Right lobe of liver (tissue), 6 donors: ENCODE measurements at places on chromosomes 2 and 18. TPM values are rescaled to one million over a fixed set of nuclear protein-coding genes. Genes with fewer than 3 reads are reported as not detected.

ETAA1 gene
- total RNA-seq = 7.1 TPM

RTP5 gene
- not detected for total RNA-seq

- DNase-seq = no peak
These were observed 3.1 kb downstream of the ADAM17 start for GRCh38 chr2:9552219-9553178.

- DNase-seq = peak; percentile 65
These were observed 71.7 kb downstream of the PTRHD1 start for GRCh38 chr2:24721470-24721869.

NMUR1 gene
- total RNA-seq = 0.34 TPM

GRCh38 chr2:74821177-74822126, 12.5 kb upstream of the HK2 start:
- DNase-seq = no peak

DNA sequence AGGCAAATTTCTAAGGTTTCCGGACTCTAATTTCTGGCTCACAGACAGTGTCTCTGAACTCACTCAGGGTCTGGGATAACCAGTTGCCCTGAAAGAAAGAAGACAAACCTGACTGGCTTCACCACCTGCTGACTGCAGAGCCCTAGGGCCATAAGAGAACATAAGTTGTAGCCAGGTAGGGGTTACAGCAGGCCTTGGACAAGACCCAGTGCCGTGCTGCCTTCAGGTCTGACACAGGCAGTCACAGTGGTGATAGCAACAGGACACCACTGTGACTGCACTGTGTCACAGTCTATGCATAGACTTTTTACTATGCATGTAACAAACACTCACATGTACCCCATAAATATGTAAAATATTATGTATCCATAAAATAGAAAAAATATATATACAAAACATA, 508.5 kb downstream of the PID1 start:
- no peak for DNase-seq

GRCh38 chr2:20164061-20164733, 60.7 kb downstream of the SDC1 start:
- no peak for DNase-seq

VWA3B gene
- not detected for total RNA-seq

DNA sequence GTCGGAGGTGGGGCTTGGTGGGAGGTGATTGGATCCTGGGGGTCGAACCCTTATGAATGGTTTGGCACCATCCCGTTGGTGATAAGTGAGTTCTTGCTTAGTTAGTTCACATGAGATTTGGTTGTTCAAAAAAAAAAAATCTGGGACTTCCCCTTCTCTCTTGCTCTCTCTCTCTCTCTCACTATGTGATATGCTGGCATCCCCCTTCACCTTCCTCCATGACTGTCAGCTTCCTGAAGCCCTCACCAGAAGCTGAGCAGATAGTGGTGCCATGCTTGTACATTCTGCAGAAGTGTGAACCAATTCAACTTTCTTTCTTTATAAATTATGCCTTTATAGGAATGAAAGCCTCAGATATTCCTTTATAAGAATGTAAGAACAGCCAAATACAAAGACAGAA, 269.7 kb upstream of the APCDD1 start:
- DNase-seq = no peak
